Stimulated activated CD8-positive, alpha-beta memory T cell treated with anti-CD3 and anti-CD28 coated beads, Interleukin-2, amount 100 ng/mL, for 1 hour (primary cell): ENCODE measurements at places on chromosomes 5 and 9.

- DNase-seq: no peak
These were observed 39.7 kb downstream of the PHF2 start for GRCh38 chr9:93616044-93616443.

GRCh38 chr5:91103353-91104061, 279.6 kb downstream of the ARRDC3 start:
- DNase-seq: no peak

- no peak for DNase-seq
These were observed 5.5 kb downstream of the ARHGEF28 start for GRCh38 chr5:73631500-73631899.

DNA sequence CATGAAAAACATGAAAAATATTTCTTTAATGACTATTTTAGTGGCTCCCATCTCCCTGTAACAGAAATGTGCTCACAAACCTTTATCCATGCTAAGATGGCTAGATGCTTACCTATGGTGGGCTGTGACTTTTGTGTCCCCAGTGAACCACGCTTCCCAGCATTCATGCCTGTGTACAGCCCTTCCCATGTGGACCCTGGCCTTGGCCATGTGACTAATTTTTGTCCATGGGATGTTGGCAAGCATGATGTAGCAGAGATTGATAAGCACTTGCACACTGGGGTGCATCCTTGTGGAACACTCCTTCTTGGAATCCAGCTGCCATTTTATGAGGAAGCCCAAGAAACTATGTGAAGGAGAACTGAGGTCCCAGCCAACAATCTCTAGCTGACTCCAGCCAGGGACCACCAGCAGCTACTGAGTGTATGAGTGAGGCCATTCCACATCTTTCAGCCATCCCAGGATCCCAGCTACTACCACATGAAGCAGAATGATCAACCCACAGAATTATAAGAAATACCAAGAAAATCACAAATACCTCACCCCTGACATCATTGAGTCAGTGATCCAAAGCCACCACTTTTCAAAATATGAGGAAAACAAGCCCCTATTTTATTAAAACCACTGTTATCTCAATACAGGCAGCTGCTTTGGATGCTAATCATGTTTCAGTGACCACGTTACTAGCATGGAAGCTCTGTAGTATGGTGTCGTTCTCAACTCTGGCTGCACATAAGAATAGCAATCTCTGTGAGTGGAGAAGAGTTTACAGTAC, 16.1 kb upstream of the RAI14 start:
- DNase-seq: no peak

DNA sequence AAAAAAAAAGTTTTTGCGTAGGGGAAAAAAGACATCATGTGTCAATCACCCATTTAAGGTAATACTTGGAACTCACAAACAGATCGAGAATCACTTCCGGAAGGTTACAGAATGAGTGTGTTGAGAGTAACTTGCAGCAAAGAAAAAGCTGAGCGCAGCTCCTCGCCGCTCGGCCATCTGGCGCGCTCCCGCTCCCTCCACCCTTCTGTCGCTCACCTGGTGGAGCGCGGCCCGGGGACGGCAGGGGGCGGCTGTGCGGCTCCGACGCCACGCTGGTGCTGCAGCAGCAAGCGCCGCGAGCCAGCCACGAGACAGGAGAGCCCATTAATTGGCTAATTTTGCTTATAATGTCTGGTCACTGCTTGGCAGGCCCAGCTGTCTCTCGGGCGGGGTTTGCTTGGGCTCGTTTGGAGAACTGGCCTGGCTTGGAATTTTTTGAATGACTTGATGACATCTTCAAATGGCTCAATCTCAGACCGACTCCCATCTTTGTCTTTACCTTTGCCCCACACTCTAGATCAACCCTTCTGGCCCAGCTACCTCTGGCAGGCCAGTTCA, 601.8 kb downstream of the CCDC171 start:
- DNase-seq: no peak

- DNase-seq: no peak
These were observed 16.1 kb upstream of the MPDZ start for GRCh38 chr9:13295556-13295955.

GRCh38 chr5:80368661-80369480, 39.0 kb upstream of the ZFYVE16 start:
- no peak for DNase-seq

DNA sequence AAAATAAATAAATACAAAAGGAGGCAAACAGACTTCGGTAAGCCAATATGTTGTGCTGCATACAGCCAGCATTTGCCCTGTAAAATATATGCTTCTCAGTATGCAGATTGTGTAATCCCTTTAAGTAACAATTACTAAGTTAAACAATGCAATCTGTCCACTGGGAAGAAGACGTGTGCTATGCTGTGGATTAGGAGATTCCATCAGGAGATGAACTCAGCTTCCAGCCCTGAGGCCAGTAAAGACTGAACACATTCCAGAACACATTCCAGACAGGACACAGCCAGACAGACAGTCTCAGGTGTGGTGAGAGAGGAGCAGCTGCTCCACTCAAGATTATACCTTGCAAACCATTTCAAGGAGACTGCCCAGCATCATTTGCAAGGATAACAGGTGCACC, 97.8 kb downstream of the MPDZ start:
- no peak for DNase-seq

GRCh38 chr9:94967482-94967881, 241.0 kb downstream of the AOPEP start:
- no peak for DNase-seq

DNA sequence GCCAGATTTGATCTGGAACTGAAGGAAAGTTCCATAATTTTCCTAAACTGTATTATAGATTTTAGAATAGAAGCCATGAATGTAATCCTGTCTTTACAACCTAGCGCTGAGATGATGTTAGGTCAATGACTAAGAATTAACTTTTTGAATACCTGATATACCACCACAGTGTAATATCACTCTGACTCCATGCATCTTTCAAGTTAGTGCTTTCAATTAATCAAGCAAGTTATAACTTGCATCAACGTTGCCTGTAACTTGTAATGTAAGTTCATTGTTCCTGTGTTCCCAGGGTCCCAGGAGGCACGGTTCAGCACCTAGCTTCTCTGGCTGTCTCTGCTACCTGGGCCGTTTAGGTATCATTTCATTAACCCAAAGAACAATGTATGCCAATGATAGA, 139.3 kb downstream of the CSNK1G3 start:
- DNase-seq: no peak

DNA sequence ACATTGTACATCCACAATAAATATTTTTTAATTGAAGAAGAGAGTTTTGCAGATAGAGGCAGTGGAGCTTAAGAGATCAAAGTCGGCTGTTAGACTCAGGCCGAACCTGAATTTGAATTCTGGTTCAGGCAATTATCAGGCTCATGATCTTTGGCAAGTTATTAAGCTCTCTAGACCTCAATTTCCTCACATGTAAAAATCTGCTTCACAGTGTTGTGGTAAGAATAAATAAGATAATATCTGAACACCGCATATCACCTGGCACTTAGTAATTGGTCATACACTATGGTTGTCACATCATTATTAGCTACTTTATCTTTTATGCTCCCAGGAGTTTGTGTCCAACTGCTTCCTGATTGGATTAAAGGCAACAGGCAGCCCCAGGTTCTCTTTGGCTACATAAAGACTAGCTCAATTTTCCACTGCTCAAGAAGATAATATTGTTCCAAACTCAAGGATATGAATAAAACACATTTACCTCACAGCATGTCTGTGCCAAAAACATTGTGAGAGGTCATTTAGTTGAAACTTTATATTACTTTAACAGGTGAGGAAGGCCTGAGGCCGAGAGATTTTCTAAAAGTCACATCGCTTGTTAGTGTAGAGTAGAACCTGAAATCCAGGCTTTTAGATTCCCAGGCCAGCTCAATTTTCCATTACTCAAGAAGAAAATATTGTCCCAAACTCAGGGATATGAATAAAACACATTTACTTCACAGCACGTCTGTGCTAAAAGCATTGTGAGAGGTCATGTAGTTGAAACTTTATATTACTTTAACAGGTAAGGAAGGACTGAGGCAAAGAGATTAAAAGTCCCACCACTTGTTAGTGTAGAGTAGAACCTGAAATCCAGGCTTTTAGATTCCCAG, 289.2 kb upstream of the PTGER4 start:
- DNase-seq: no peak

DNA sequence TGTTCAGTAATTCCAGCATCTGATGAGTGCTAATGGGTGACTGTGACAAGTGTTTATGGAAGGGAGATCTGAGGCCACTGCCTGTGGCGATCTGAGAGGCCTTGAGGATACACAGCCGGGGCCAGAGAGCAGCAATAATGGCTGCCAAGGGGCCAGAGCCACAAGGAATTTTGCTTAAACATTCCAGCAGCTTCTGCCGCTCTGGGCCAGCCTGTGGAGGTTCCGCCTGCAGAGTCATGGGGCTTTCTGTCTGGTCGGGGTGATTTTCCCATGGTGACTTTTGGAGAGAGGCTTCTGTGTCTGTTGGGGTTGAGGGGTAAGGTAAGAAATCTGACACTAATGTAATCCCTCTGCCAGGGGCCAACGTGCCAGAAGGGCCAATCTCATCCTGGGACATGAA, 353.5 kb downstream of the ADAMTS6 start:
- no peak for DNase-seq

DNA sequence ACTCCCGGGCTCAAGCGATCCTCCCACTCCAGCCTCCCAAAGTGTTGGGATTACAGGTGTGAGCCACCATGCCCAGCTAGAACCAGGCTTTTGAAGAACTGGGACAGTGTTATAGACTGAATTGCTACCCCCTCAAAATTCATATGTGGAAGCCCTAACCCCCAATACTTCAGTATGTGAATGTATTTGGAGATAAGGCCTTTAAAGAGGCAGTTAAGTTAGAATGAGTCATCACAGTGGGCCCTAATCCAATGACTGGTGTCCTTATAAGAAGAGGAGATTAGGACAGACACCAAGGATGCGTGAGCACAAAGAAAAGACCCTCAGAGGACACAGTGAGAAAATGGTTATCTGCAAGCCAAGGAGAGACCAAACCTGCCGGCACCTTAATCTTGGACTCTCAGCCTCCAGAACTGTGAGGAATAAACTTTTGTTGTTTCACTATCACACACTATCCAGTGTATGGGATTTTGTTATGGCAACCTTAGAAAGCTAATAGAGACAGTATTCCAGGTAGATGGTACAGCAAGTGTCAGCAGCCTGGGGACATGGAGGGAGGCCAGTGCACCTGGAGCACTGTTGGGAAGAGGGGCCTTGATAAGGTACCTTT, 31.4 kb upstream of the ERGIC1 start:
- DNase-seq: no peak

DNA sequence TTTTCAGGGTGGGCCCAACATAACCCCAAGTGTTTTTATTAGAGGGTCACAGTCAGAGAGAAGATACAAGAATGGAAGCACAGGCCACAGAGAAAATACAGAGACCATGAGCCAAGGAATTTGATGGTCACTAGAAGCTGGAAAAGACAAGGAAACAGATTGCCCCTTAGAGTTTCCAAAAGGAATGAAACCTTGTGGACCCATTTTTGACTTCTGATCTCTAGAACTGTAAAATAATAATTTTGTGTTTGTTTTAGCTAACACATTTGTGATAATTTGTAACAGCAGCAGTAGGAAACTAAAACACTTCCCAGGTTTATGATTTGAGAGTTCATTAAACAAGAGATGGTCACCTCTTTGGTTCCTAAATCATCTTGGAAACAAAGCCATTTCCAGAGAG, 21.8 kb downstream of the CDKN2A start:
- DNase-seq: no peak

DNA sequence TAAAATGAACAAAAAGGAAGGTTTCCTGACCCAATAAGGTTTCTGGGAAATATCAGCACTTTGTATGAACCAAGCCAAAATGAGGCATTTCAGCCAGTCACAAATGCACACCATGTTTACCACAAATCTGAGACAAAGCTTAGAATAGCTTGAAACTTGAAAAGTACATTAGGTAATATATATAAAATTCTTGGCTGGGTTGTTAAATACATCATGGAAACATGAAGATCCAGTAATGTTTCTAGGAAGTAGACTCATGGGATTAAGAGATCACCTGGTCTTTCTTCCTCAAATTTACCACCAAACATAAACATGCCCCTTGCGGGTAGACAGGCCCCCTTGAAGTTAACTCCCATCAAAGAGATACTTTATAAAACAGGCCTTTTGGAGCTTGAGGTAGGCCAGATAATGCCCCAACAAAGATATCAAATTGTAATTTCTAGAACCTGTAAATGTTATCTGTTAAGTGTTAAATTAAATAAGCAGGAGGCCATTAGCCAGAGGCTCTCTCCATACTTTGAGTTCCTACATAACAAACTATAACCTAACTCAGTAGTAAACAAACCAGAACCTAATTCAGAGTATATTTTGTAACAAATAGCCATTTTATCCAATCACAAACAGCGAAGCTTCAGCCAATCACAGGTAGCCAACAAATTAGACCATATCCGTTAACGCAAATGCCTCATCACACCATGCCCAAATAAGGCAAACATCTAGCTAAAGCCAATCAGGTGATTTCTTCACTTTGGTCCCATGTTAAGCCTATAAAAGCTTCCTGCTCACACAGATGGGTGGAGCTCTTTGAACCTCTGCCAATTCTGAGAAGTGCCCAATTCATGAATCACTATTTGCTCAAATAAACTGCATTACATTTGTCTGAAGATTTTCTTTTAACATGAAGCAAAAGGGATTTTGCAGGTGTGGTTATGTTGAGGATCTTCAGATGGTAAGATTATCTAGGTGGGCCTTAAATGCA, 127.9 kb upstream of the TARS1 start:
- DNase-seq: no peak

- DNase-seq: no peak
These were observed 833.0 kb upstream of the COX7C start for GRCh38 chr5:85784746-85785145.

GRCh38 chr5:89095341-89095740, 212.4 kb upstream of the MEF2C start:
- DNase-seq: no peak

DNA sequence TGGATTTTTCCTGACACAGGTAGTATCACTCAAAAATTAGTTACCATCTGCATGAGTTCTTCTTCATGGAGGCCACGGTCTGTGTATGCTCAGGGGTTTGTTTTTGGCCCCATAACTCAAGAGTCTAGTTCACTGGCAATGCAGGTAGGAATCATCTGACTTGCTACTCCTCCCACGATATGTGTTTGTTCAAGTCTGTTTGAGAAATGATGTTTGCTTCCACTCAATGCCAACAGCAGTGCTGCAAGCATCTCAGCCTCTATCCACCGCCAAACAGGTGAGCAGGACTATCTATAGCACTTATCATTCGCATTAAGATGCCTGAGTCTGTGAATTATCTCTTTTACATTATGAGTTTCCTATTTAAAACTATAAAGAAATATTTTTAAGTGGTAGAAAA, 264.8 kb upstream of the PTGER4 start:
- no peak for DNase-seq

- no peak for DNase-seq
These were observed 60.5 kb downstream of the CDC42SE2 start for GRCh38 chr5:131324303-131324702.
